Small intestine (tissue), 16 donors: ENCODE measurements at places on chromosomes 5 and 9. TPM values are rescaled to one million over a fixed set of nuclear protein-coding genes. Genes with fewer than 3 reads are reported as not detected.

Gene GAS1
- polyA plus RNA-seq, result 7.4 TPM

GRCh38 chr9:69385581-69386033 lies 60.6 kb downstream of the ENTREP1 start:
- H3K36me3 ChIP-seq, result no peaks in the 10 kb centered on the region
- no peaks in the 10 kb centered on the region for H3K4me1 ChIP-seq
- no peak for DNase-seq
- no peak overlapping the region for H3K4me3 ChIP-seq

GRCh38 chr5:142600092-142600491 lies 85.8 kb downstream of the FGF1 start:
- no peaks in the 10 kb centered on the region for H3K4me1 ChIP-seq
- peaks cover 3% of the 10 kb centered on the region for H3K27me3 ChIP-seq
- no peak overlapping the region for H3K27ac ChIP-seq
- H3K4me3 ChIP-seq, result no peak overlapping the region
- H3K36me3 ChIP-seq, result no peaks in the 10 kb centered on the region

GRCh38 chr5:3825531-3826451 lies 230.2 kb downstream of the IRX1 start:
- DNase-seq, result no peak
- no peak overlapping the region for H3K4me3 ChIP-seq
- H3K4me1 ChIP-seq, result no peaks in the 10 kb centered on the region
- no peaks in the 10 kb centered on the region for H3K36me3 ChIP-seq

DNA sequence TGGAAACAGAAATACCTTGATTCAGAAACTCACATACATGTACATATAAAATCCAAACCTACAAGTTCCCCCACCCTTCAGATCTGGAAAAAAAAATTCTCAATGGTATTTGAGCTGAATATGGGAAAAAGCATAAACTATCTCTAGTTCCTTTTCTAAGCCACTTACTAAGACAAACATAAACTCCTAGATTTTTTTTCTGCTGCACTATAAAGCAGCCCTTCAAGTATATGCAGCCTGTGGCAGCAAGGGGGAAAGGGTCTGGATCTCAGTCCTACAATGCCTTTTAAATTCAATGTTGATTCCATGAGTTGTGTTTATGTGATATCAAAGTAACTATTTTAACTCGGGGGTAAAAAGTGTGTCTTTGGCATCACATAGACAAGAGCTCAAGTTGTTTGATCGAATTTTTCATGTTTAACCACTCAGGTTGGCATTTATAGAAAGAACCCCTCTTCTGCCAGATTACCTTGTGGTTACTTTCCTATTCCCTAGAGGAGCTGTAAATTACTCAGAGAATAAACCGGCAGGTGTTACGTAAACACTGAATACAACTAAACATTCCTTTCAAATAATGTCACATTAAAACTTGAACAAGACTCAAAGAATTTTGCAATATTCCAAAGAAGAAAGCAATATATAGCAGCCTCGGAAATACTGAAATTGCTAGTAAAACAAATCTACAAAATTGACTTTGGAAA lies 91.8 kb upstream of the FER start:
- DNase-seq, result no peak
- H3K4me1 ChIP-seq, result no peaks in the 10 kb centered on the region
- no peak overlapping the region for H3K4me3 ChIP-seq
- H3K36me3 ChIP-seq, result no peaks in the 10 kb centered on the region
